GM13977 (cell line): ENCODE measurements at places on chromosomes 4 and X.

DNA sequence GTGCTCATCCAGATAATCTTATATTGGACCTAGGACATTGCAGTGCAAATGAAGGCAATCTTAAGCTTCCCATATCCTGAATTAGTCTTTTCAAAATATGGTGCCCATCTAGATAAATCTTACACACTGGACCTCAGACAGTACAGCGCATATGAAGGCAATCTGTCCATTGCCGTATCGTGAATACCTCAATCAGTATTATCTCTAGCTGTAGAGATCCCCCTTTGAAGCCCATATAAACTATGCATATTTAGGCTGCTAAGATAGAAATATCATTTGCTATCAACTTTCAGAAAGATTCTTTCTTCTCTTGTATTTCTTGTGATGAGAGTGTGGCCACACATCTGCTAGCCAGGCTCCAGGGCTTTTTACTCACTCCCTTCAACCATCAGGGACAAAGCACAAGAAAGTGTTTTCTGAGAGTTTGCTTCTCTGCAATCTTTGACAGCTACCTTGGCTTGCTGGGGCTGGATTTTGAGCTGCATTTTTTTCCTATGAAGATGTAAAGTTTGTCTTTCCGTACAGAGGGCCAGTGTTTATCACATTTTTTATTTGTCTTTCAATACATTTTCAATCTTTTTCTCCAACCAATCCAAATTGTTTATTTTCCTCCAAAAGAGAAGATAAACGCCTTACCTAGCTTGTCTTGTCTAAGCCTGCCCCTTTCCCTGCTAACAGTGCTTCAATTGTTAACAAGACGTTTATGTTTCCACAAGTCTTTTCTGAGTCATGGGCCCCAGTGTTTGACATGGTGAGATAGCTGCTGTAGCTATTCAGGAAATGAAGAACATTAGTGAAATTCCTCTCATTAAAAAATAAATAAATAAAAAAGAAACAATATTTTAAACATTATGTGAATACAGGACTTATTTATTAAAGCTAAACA is 57.6 kb upstream of the FAT1 start:
- no peak for DNase-seq

DNA sequence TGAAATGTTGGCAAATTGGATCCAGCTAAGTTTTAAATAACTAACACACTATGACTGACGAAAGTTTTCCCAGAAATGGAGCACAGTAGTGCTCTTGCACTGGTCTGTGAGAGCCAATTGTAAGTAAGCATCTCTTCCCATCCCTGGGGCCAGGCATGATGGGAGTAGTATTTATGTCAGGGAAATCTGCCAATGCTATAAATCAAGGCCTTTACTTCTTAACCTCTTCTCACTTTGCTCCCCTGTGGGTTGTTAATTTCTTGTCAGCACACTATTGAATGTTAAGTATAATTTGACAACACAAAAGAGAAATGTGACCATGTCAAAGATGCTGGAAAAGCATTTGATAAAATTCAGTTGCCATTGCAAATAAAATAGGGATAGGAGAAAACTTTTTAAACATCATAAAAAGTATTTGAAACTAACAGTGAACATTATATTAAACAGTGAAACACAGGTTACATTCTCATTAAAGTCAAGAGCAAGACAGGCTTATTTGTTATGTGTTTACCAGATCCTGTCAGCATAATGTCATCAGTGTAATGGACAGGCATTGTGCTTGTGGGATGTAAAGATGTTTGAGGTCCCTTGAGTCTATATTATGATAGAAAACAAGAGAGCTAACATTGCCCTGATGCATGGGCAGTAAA is 5.0 kb downstream of the F8A1 start:
- no peak for DNase-seq

GRCh38 chrX:25034889-25035288 is 19.1 kb upstream of the ARX start:
- no peak for DNase-seq

DNA sequence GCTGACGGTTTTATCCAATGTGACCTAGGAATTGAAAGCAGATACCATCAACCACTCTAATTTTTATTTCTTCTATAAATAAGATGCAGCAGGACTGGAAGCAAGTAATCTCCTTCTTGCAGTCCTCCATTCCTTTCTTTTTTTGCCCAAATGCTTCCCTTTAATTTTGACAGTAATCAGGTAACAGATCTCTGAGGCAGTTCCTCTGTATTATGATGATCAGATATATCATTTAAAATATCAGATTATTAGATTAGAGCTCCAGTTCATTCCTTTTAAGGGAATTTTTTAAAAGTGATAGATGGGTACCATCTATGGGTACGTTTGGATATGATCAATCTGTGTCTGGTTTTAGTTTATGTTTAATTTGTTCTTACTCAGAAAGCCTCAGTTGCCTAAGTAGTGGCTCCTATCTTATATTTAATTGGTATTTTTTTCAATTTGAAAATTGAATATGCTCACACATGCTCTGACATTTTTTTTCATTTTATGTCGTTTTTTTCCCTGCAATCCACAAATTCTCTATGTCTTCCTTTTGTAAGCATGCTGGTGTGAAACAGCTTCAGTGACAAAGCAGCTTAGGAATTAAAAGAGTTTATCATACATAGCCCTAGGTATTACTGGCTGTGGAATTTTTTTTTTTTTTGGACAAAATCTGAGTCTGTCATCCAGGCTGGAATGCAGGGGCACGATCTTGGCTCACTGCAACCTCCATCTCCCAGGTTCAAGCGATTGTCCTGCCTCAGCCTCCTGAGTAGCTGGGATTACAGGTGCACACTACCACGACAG is 73.7 kb upstream of the ANK2 start:
- no peak for DNase-seq

DNA sequence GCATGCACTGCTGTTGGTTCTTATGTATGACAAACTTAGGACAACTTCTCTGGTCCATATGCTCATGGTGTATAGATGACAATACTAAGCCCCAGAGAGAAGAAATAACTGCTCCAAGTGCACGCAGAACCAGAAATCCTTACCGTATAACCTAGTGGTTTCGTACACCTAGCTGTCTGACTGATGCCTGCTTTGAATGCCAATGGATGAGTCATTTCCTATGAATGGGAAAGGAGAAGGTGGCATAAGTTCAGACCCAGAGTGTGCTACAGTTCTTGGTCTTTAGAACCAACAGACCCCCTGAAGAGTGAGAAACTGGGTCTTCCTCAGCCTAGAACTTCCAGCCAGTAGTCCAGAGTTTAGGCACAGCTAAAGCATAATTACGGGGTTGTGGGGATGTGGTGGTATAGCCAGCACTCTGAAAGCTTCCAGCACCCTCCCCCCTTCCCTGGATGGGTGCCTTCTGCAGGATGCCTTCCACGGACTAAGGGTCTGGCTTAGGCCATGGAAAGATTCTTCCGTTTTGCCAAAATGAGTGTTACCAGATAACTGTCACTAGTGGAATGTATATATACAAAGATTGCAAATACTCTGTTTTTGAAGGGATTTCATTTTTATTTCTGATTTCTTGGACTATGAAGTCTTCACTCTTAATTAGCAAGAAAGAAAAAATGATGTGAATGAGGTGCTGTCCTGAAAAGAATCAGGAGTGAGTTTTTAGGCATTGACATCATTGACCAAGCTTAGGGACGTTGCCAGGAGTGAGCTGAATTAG is 84.6 kb upstream of the PACRGL start:
- DNase-seq: no peak

GRCh38 chr4:36303426-36304137 is 22.2 kb downstream of the DTHD1 start:
- no peak for DNase-seq

DNA sequence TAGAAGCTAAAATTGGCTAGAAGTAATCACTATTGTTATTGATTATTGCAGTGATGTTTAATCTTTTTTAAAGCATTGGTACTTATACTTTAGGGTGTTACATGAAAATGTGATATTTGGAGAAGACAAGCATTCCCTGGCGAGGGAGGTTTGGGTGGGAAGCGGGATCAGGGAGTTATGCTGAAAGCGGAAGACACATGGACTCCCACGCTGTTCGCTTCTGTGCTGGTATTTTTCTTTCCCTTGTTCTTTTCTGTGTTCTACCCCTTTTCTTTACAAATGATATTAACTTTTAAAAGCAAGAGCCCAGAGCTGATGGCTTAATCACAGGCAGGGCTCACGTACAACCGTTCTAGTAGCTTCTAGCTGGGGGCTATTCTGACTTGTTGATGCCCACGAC is 61.6 kb downstream of the PHOX2B start:
- no peak for DNase-seq

GRCh38 chr4:125826801-125827695 is 512.3 kb downstream of the FAT4 start:
- DNase-seq: no peak

DNA sequence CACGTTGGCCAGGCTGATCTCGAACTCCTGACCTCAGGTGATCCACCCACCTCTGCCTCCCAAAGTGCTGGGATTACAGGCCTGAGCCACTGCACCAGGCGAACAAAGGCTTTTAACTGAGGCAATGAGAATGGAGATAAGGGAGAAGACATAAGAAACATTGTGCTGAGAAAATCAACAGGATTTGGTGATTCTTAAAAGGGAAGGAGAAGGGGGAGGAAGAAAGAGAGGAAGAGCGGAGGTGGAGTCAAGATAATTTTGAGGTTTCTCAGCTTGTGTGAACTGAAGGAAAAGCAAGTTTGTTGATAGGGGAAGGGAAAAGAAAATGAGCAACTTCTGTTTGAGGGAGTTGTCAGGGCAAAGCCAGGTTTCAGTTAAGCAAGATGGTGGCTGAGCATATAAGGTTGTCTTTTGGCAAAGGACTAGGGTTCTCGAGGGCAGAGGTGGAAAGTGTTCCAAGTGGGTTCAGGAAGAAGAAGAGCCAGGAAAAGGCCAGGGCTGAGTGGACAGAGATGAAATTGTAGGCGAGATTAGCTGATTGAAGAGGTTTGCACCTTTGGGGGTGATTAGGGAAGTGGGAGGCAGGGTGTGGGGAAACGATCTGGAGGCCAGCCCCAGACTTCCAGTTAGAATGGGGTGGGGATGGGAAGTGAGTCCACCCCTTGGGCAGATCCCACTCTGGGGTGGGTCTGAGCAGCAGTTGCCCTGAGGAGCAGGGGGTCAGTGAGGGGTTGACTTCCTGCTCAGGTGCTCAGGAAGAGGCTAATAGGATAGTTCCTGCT is 7.8 kb downstream of the DOCK11 start:
- no peak for DNase-seq

DNA sequence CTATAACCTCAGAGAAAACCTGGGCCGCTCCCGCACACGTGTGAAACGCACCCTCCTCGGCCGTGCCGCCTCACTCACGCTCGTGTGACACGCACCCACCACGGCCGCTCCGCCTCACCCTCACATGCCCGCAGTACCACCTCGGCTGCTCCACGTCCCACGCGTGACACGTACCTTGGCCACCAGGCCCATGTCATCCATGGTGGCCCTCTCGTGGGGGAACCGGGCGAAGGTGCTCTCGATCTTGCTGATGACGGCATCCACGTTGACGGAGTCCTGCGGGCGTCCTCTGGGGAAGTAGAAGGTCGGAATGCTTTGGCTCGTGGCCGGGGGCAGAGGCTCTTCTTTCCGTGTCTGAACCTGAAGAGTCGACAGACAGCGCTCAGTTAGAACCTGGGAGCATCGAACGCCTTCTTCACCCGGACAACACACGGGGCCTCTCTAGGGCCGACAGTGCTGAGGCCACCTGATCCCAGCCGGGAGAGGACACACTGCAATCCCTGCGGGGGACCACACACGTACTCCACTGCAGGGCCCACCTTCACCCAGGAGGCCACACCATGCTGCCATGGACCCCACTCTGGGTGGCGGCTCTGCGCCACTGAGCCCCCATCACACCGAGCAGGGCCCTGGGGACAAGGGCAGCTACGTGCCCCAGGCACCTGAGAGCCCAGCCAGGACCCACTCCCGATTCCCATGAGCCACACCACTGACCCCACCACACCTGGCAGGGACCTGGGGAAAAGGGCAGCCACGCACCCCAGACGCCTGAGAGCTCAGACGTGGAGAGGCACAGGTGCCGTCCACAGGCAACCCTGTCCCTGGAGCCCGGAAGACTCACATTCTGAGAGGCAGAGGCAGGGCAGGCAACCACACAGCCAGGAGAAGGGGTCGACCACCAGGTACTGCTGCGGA is 25.2 kb downstream of the PPP2R3B start:
- DNase-seq: no peak
